ENCODE measurements at places on chromosomes 3 and 15. TPM values are rescaled to one million over a fixed set of nuclear protein-coding genes. Genes with fewer than 3 reads are reported as not detected.

Gene CTXN2
- total RNA-seq, result not detected

Gene PTPRG
- total RNA-seq, result 0.03 TPM

Gene CFAP92
- total RNA-seq, result 0.45 TPM

Gene GOLGA8Q
- total RNA-seq, result not detected

Gene APOD
- total RNA-seq, result not detected

Data from CD4-positive, alpha-beta T cell (primary cell).